ENCODE measurements at places on chromosomes 11 and 22.
A peak's percentile ranks its signal among the peaks of the same experiment; 100 is the strongest.

- DNase-seq, result no peak
Observed at GRCh38 chr11:13128354-13128753, 119.2 kb downstream of the RASSF10 start.

- peak; percentile 13 for DNase-seq
Observed at GRCh38 chr11:78715639-78716311, 141.1 kb upstream of the NARS2 start.

- DNase-seq, result no peak
Observed at GRCh38 chr22:32707971-32708370, 93.5 kb upstream of the TIMP3 start.

GRCh38 chr11:33703788-33704187 is 3.2 kb upstream of the C11orf91 start:
- DNase-seq, result no peak

GRCh38 chr11:12871241-12871640 is 137.9 kb upstream of the RASSF10 start:
- no peak for DNase-seq

GRCh38 chr11:122095681-122096262 is 20.2 kb downstream of the BLID start:
- DNase-seq, result no peak

- DNase-seq, result no peak
Observed at GRCh38 chr11:93611836-93612677, 49.4 kb upstream of the CEP295 start.

GRCh38 chr22:50177537-50178470 is 7.3 kb downstream of the PANX2 start:
- no peak for DNase-seq

DNA sequence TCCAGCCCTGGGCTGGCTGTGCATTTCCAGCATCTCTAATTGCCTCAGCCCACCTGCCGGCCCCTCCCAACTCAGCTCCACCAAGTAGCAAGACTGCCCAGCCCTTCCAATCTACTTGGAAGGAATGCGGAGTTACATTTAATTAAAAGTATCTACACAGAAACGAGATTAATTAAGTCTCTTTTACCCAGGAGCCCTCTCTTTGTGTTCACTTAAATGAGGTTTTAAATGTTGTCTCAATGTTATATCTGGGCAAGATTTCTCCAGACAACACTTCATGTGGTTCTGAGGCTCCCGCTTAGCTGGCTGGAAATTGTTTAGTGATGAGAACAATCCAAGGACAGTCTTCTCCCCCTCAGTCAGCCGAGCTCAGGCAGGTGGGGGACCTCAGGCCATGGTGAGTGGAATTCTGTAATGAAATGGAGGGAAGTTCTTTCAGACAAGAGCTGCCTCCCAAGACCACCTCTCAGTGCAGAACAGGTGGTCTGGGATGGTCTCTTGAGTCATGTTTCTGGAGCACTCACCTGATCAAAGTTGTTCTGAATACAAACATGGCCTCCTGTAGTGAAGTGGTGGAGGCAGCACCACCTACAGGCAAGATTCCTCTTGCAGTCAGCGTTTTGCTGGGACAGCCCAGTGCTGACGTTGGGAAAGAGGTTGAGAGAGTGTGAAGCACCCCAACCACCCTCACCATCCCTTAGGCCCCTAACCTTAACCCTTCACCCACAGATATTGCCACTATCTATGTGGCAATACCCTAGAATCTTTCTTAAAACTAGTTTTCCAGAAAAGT is 371.6 kb downstream of the CADM1 start:
- no peak for DNase-seq

GRCh38 chr11:16058671-16059070 is 297.7 kb downstream of the SOX6 start:
- no peak for DNase-seq

GRCh38 chr11:3155691-3156258 is 9.3 kb downstream of the OSBPL5 start:
- DNase-seq, result no peak

GRCh38 chr11:17649696-17650095 is 69.7 kb upstream of the MYOD1 start:
- DNase-seq, result no peak

All from B cell (primary cell).